ENCODE measurements at places on chromosomes 12 and 14. TPM values are rescaled to one million over a fixed set of nuclear protein-coding genes. Genes with fewer than 3 reads are reported as not detected.

DNA sequence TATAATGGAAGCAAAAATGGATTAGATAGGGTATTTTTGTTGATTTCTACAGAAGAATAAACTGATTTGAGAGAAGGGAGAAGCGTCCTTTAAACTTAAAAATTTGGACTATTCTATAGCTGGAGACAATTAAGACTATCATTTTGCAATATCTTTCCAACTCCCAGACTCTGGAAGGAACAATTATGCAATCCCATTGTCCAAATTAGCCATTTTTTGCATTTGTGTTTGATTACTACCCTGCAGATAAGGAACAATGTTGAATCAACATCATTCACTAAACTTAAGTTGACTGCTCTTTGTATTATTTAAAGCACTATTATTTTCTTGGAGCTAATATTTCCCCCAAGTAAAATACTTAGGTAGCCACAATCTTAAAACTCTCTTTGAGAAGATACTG, 34.8 kb upstream of the SELPLG start:
- no peak for DNase-seq

- DNase-seq = peak; percentile 64
Measured at GRCh38 chr12:118645219-118645618, 268.9 kb downstream of the SUDS3 start.

GRCh38 chr12:46577063-46577776, 204.6 kb upstream of the SLC38A2 start:
- DNase-seq = no peak

DNA sequence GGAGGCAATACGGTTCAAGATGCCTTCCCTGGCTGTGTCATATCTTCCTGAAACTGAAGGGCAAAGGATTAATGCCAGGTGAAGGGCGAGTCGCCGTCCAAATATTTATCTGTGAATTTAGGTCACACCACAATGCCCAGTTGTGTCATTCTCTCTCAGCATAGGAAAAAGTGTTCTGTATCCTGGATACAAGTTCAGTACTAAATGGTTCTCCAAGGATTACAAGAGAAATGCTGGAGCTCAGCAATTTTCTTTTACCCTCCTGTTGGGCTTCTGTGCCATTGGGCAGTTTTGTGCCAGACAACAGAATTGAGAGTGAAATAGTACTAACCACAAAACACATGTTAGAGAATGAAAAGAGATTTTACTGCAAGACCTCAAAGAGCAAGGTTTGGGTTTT, 493.9 kb downstream of the EGLN3 start:
- DNase-seq = no peak

DNA sequence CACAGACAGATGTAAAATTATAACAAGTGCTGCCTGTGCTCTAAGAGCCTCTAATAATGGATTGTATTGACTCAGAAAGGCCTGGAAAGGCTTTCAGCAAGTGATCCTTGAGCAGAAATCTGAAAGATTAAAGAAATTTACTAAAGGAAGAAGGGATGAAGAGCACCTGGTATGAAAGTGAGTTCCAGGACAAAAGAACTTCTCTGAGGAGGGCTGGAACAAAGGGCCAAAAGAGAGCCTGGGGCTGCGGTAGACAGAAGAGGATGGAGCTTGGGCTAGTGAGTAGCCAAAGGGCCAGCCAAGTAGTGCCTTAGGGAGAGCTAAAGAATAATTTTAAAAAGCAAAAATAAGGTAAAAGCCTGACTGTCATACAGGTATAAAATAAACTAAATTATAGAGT, 44.0 kb downstream of the BCAT1 start:
- DNase-seq = no peak

- DNase-seq = no peak
Measured at GRCh38 chr12:946212-946611, 3.3 kb downstream of the RAD52 start.

The SLC11A2 gene
- 54.9 TPM for total RNA-seq

Data from tongue (tissue), 3 donors.